ENCODE measurements at places on chromosomes 5 and 9. TPM values are rescaled to one million over a fixed set of nuclear protein-coding genes. Genes with fewer than 3 reads are reported as not detected.

ATP10B gene
- not detected for polyA plus RNA-seq

EQTN gene
- polyA plus RNA-seq = not detected

PCDHA9 gene
- polyA plus RNA-seq = 0.56 TPM

RIMOC1 gene
- polyA plus RNA-seq = 18.7 TPM

LEAP2 gene
- 1.6 TPM for polyA plus RNA-seq

ZNF474 gene
- polyA plus RNA-seq = 0.14 TPM

FOXD4L3 gene
- not detected for polyA plus RNA-seq

Data from neural cell (in vitro differentiated cells).